Stimulated activated CD4-positive, alpha-beta T cell treated with anti-CD3 and anti-CD28 coated beads, Interleukin-4, amount 100 ng/mL, for 48 hours (primary cell): ENCODE measurements at places on chromosomes 5 and 9.

- no peak for DNase-seq
Measured at GRCh38 chr5:143126174-143127019, 277.1 kb downstream of the NR3C1 start.

- no peak for DNase-seq
Measured at GRCh38 chr9:107484117-107484723, 5.3 kb downstream of the KLF4 start.

- DNase-seq: peak; percentile 52
Measured at GRCh38 chr9:109010746-109011145, 2.6 kb downstream of the CTNNAL1 start.

- peak; percentile 40 for DNase-seq
Measured at GRCh38 chr5:76544268-76544926, 78.8 kb downstream of the F2RL2 start.

- no peak for DNase-seq
Measured at GRCh38 chr9:5557606-5558587, 47.6 kb downstream of the PDCD1LG2 start.

DNA sequence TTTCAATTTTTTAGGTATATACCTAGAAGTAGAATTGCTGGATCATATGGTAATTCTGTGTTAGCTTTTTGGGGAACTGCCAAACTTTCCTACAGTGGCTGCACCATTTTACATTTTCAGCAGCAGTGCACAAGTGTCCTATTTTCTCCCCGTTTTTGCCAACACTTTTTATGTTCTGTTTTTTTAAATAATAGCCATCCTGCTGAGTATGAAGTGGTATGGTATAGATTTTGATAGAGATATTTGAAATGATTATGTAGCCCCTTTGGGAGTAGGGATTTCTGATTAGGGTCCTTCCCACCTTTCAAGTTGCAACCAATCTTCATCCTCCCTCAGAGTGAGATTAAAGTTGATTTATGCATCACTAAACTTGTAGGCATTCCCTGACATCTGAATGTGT lies 76.5 kb downstream of the ARHGEF28 start:
- no peak for DNase-seq

- no peak for DNase-seq
Measured at GRCh38 chr9:129988607-129989361, 54.2 kb downstream of the FNBP1 start.

GRCh38 chr5:178129296-178129695 lies 1.5 kb upstream of the RMND5B start:
- DNase-seq: no peak

DNA sequence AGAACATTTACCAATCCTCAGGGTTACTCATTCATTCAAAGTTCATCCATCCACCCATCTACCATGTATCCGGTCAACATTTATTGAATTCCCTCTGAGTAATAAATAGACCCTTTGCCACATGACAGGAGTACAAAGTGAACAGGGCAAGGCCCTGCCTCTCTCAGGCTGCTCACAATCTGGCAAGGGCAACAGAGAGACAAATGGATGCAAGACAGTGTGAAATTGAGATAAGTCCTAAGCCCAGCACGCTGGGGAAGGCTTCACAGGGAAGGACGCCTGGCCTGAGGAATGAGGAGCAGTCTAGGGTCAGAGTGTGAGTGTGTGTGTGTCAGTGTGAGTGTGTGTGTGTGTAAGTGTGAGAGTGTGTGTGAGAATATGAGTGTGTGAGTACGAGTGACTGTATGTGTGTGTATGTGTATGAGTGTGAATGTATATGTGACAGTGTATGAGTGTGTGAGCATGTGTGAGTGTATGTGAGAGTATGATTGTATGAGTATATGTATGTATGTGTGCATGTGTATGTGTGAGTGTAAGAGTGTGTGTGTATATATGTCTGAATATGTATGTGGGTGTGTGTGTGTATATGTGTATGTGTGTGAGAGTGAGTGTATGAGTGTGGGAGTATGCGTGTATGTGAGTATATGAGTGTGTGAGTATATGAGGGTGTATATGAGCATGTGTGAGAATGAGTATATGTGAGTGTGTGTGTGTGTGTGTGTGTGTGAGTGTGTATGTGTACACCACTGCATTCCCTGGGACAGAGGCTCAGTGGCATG lies 145.6 kb downstream of the FSTL4 start:
- no peak for DNase-seq

GRCh38 chr9:29297592-29297991 lies 1724.3 kb upstream of the C9orf72 start:
- DNase-seq: no peak

- DNase-seq: peak; percentile 62
Measured at GRCh38 chr9:125374443-125375309, 113.0 kb downstream of the GAPVD1 start.

DNA sequence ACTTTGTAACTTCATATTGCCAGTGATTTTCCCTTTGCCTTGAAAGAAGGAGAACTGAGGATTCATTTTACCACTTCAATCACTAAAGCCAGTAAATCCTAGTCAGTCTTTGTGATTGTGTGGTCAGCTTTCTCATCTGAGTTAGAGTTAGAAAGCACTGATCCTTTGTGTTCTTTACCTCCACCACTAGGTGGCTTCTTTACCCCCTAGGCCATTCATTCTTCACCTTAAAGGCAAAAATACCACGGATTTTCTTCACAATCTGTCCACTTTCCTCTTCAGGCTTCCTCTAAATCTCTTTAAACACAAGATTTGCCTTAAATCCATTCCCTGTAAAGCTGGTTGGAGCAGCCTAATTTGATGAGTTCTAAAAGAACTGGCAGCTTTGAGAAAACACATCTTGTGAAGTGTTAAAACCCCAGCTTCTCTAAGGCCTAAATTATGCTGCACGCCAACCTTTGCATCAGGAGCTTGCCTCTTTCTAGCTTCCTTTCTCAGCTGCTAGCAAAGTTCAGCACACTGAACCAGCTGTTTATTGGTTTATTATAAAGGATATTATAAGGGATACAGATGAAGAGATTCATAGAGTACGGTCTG lies 20.4 kb downstream of the BDP1 start:
- no peak for DNase-seq

DNA sequence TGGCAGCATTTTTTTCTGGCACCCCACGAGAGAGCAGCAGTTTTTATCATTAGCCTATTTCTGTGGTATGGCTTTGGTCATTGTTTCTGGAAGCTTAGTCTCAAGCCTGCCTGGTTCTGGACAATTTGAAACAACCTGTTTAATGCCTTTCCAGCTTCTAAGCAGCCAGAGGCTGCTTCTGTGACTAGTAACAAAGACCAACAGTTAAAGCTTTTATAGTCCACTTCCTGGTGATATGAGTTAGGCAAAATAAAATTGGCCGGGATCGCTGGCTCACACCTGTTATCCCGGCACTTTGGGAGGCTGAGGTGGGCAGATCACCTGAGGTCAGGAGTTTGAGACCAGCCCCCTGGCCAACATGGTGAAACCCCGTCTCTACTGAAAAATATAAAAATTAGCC lies 24.0 kb downstream of the LYRM7 start:
- DNase-seq: no peak

GRCh38 chr5:12272389-12272788 lies 368.1 kb upstream of the CTNND2 start:
- DNase-seq: no peak

GRCh38 chr5:45578270-45578669 lies 117.9 kb downstream of the HCN1 start:
- DNase-seq: no peak

- no peak for DNase-seq
Measured at GRCh38 chr5:150244209-150244608, 45.4 kb downstream of the CAMK2A start.

GRCh38 chr9:16915126-16915831 lies 44.8 kb upstream of the BNC2 start:
- no peak for DNase-seq

GRCh38 chr5:93117751-93118531 lies 463.1 kb downstream of the NR2F1-AS1 start:
- DNase-seq: no peak

- DNase-seq: no peak
Measured at GRCh38 chr9:74577956-74578355, 80.8 kb downstream of the RORB start.

DNA sequence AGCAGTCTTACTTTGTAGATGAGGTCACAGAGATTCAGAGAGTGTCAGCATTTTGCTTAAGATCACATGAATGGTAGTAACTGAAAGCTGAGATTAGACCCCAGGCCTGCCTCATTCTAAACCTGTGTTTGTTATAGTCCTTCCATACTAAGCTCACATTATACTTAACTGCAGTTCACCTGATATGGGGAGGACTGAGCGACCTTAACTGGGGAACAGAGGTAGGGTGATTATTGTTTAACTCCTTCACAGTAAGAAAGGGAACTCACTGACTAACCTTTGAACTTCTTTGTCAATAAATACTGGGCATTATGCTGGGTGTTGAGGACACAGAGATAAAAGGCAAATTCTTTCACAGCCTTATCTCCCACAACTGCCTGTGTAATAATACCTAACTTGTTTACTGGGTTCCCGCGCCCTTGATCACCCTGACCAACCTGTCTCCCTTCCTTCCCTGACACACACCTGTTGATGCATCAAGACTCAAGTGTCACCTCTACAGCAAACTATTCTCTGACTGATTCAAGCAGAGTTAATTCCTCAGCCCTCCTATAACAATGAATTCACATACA lies 27.2 kb downstream of the DEPDC1B start:
- no peak for DNase-seq

GRCh38 chr9:128729766-128730517 lies 6.0 kb upstream of the ZDHHC12 start:
- DNase-seq: no peak

DNA sequence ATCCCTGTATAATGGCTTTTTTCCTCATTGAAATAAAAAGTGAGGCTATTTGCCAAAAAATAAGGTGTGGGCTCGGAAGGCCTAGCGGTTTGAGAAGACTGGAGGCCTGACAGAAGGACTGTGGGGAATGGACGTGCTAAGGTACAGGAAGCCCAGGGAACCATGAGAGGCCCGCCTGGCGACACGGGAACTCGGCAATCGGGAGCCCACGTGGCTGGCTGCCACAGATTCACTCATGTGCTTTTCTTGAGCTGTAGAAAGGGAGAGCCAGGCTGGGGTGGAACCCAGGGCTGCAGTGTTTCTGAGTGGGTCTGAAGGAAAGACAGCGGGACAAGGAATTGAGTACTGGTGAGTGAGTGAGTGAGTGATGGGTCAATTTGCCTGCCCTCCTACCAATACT lies 11.9 kb upstream of the DDX41 start:
- DNase-seq: no peak

GRCh38 chr9:36870960-36871359 lies 163.1 kb downstream of the PAX5 start:
- DNase-seq: no peak

GRCh38 chr5:143004361-143005145 lies 234.4 kb downstream of the ARHGAP26 start:
- no peak for DNase-seq

- no peak for DNase-seq
Measured at GRCh38 chr5:68714810-68715209, 379.0 kb upstream of the SLC30A5 start.

DNA sequence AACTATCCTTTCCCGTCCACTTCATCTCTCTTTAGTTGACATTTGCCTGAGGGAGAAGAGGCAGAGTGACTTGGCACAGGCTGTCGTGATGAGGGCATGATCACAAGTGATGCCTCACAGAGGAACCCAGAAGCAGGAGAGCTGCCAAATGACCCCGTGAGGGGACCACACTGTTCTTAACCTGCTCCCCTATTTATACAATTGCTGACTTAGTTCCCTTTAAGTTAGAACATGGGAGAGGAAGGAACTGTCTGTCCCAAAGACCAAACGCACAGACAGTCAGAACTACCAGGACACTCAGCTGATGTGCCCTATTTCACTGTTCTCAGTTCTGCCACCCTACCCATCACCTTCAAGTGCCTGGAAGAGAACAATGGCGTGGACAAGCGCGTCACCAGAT lies 73.7 kb downstream of the SLC1A3 start:
- DNase-seq: no peak

DNA sequence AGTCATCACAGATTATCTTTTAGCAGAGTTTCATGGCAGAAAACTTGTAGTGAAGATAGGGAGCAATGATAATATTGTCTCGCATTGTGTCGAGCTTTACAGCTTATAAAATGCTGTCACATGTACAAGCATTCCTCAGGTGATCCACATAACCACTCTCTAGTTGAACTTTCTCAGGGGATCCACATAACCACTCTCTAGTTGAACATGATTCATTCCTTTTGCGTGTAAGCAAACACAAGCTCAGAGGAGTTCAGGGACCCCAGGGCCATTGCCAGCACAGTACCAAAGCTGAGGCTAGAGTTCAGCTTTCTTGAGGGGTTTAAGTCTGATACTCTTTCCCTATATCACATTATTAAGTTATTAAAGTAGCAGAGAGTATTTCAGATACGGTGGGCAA lies 86.7 kb downstream of the CDH6 start:
- DNase-seq: no peak

- no peak for DNase-seq
Measured at GRCh38 chr5:6667648-6668047, 34.4 kb downstream of the SRD5A1 start.

DNA sequence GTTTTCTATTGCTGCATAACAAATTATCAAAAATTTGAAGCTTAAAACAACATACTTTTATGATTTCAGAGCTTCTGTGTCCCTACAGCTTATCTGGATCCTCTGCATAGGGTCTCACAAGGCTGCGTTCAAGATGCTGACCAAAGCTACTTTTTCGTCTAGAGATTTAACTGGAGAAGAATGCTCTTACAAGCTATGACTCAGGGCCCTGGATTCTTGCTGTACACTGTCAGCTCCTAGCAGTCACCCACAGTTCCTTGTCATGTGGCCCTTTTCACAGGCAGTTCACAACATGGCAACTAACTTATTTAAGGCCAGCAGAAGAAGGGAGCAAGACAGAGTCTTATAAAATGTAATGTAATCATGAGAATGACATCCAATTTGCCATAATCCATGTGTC lies 70.8 kb upstream of the FAM174A start:
- no peak for DNase-seq

- no peak for DNase-seq
Measured at GRCh38 chr5:146291421-146292074, 47.1 kb upstream of the POU4F3 start.

DNA sequence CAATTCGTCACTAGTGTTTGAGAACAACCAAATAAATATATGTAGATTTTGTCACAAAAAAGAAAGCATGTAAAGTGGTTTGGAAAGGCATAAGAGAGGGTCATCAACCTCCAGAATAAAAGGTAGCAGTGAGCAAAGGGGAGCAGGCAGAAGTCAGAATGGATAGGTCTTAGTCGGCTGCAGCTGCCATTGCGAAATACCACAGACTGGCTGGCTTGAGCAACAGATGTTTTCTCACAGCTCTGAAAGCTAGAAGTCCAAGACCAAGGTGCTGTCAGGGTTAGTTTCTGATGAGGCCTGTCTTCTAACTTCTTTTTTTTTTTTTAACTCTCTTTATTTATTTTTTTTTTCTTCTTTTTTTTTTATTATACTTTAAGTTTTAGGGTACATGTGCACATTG lies 208.1 kb upstream of the PIK3R1 start:
- DNase-seq: no peak

GRCh38 chr5:102809033-102809432 lies 53.9 kb downstream of the PAM start:
- DNase-seq: no peak

- no peak for DNase-seq
Measured at GRCh38 chr5:114266374-114266773, 95.5 kb upstream of the KCNN2 start.
